ENCODE measurements at places on chromosomes 6 and 20.

DNA sequence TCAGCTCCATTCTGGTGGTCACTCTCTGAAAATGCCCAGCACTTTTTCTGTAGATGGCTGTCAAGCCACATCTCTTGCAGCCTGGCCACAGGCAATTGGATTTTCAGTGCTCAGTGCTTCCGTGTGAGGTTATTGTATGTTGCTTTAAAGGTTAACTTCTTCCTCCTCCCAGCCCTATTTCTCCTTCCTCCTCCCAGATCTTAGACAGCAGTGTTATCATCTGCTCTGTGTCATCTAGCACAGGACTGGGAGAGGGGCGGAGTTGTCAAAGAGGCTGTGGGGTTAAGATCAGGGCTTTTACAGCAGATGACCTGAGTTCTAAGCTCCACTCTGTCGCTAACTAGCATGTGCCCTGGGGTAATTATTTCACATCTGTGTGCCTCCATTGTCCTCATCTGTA, 129.0 kb downstream of the PHACTR3 start:
- no peak for DNase-seq

DNA sequence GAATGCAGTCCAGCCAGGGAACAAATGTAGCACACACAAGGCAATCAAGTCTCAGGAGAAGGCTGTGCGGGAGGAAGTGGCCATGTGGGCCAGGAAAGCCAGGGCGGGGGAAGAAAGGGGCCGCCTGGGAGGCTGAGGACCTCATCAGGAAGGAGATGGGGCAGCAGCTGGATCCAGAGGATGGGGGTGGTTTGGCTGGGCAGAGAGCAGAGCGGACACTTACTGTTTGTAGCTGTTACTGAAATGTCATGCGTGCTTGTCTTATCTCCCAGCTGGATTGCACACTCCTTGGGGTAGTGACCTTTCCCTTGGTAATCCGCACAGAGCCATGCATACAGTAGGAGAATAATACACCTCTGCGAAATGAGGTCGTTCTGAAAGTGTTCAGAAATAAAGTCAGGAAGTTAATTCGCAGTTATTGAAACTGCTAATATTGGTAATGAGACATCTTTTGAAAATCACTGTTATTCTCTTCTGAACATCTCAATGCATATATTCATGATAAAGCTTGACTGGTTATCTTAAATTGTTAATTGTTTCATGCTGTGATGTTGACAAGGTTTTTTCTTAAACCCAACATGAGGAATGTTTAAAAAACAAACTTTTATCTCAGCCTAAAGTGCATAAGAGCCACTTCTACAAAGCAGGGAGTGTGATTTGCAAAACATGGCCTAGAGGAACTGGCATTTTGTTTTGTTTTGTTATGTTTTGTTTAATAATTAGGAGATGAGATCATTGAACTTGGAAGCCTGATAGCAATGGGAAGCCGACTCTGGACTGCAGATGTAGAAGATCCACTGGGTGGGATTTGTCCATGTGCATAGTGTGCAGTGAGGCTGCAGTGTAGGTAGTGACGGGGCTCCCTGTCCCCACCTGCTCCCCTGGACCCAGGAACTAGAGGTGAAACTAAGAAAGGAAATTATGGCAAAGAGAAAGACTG, 18.0 kb upstream of the MAP3K4 start:
- DNase-seq = no peak

DNA sequence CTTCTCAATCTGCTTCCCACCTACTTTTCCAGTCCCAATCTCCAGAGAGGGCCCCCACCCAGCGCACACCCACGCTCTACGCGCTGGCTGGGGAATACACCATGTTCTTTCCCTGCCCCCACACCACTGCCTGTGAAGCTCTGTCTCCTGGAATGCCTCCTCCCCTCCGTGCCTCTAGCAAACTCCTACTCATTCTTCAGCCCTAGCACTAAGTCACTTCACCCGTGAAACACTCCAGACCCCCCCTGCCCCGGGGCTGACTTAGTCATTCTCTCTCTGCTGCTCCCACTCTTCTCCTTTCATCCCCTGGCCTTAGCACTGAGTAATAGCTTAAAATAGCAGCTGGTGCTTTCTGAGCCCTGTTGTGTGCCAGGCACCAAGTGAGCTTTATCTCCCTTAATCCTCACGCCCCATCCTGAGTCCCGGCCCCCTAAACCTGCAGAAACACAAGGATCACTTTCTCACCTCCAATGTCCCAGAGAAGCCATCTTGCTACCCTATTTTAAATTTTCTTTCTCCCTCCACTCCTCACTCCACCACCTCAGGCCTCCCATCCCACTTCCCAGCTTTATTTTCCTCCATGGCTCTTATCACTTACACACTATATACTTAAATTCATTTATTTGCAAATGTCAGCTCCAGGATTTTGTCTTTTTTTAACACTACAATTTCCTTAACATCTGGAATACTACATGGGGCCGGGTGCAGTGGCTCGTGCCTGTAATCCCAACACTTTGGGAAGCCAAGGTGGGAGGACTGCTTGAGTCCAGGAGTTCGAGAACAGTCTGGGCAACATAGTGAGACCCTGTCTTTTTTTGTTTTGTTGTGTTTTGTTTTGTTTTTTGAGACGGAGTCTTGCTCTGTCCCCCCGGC, 6.3 kb upstream of the PARD6B start:
- no peak for DNase-seq

DNA sequence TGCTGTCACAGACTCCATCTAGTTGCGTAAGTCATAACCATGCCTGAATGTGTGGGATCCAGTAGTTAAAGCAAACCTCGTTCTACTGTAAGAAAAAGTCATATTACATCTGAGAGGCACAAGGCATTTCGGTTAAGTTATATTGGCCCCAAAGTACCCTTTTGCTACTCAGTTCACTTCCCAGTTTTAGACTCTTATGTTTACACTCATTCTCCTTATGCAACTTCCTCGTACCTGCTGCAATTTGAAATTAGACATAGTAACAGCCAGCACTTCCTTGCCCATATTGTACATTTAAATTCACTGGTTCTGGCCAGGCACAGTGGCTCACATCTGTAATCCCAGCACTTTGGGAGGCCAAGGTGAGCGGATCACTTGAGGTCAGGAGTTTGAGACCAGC, 37.0 kb downstream of the PEX7 start:
- no peak for DNase-seq

GRCh38 chr6:90193359-90193758, 103.3 kb downstream of the BACH2 start:
- DNase-seq = no peak

DNA sequence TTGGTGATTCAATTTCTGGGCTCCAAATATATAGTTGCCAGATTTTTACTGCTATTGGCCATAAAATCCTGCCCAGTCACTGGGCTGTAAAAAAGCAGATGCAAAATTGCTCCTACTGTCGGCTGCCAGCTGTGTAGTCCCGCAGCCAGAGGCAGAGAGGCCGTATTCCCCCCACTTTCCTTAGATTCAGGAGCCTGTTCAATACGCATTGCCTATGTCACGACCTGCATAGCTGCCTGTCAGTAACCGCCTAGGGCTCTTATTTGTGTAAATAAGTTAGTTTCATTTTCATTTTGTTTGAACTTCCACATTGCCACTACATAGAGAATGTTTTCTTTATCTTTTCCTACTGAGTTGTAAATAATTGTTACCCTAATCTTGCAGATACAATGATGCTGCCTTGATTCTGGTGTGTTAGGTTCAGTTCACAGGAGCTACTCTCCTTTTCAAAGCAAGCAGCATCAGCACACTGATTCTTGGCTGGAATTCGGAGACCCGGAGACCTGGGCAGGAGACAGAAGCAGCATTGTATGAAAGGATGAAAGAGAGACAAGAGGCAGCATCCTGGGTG, 46.0 kb upstream of the UST start:
- no peak for DNase-seq

GRCh38 chr6:19538096-19538495, 299.1 kb upstream of the ID4 start:
- no peak for DNase-seq

DNA sequence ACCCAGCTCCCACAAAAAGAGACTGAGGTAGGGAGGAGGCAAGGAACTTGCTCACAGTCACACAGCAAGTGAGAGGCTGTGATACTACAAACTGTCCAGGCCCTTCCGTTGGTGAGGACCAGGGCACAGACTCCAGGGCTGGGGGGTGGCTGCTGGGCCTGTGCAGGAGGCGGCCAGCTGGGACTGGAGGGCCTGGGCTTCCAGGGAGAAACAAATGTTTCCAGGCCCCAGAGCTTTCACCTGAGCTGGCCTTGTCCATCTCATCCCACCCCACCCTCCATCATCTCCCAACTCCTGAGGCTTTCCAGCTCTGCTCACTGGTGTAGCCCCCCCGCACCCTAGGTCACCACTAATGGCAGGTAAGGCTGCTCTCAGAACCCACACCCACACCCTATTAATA, 86.0 kb downstream of the GRM4 start:
- DNase-seq = no peak

DNA sequence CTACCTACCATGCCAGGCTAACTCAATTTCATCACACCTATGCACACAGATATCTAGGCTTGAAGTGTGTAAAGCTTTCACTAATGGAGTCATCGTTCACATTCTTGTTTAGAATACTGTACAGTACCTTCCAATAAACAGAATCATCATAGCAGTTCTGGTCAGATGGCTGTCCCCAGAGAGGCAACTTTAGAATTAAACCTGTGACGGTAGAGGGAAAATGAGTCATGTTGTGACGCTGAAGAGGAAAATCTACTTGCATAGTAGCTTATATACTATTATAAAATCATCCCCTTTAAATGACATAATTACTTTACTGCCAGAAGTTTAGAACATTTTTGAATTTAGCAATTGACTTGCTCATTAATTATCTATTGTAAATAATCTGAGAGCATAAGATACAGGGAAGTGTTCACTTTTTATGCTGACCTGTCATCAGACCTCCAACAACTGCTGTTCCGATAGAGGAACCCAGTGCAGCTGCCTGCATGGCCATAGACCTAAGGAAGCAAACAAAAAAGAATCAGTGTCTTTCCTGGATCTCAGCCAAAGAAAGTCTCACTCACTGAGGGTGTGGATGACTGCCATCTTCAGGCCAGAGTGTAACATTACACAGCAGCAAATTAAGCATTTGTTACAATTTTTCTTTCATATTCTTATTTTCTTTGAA, 29.8 kb downstream of the RHAG start:
- DNase-seq = no peak

DNA sequence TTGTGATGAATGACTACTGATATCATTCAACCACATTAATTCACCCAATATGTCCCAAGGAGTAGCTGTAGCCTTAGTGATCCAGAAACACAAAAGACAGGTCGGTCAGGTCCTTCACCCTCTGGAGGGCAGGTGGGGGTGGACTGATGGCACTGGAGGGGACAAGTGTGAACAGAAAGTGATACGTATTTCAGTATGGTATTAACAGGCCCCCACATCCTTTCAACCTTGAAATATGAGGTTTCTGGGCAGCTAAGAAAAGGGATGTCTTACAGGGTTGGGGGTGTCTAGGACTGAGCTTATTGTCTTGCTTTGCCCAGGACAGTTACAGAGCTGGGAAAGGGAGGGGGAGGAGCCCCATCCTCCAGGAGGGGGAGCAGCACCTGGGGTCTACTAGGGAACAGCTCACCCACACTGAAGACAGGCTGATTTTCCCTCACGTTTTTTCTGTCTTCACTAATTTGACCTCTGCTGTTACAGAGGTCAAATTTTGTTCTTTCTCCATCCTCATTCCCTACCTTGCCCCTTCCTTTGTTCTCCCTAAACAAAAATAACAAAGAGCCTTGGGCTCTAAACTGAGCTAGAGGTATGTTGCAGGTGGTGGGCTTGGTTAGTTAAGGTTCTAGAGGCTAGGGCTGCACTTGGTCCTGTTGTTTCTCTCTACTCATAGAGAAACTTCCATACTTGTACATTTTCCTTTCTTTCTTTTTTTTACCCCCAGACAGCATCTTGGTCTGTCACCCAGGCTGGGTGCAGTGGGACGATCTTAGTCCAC, 38.0 kb upstream of the EEF1A1 start:
- no peak for DNase-seq

DNA sequence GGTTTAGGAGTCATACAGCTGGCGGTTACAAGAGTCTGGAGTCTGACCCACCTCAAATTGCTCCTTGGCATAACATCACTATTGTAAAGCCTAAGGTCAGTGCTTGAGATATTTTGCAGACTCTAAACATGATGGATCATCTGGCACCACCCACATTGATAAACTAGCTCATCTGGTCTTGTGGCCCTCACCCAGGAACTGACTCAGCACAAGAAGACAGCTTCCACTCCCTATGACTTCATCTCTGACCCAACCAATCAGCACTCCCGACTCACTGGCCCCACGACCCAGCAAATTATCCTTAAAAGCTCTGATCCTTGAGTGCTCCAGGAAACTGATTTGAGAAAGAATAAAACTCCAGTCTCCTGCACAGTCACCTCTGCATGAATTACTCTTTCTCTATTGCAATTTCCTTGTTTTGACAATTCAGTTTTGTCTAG, 115.9 kb downstream of the CD24 start:
- no peak for DNase-seq

GRCh38 chr6:137738931-137739504, 128.0 kb upstream of the TNFAIP3 start:
- DNase-seq = no peak

DNA sequence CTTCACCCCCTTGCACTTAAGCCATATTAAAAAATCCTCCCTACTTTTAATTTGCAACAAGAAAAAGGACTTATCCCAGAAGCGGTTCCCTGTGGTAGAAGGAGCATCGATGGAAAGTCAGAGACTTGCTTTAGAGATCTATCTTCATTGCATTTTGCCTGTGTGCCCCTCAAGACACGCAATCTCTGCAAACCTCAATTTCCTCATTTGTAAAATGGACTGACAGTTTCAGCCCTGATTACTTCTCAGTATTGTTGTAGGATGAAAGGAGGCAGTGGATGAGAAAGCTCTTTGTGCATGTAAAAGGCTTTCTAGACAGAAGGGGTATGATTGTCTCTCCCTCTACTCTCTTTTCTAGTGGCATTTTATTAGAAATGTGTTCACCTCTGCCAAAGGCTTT, 410.2 kb downstream of the CDC5L start:
- no peak for DNase-seq

GRCh38 chr6:149830731-149831307, 33.3 kb downstream of the LRP11 start:
- no peak for DNase-seq

DNA sequence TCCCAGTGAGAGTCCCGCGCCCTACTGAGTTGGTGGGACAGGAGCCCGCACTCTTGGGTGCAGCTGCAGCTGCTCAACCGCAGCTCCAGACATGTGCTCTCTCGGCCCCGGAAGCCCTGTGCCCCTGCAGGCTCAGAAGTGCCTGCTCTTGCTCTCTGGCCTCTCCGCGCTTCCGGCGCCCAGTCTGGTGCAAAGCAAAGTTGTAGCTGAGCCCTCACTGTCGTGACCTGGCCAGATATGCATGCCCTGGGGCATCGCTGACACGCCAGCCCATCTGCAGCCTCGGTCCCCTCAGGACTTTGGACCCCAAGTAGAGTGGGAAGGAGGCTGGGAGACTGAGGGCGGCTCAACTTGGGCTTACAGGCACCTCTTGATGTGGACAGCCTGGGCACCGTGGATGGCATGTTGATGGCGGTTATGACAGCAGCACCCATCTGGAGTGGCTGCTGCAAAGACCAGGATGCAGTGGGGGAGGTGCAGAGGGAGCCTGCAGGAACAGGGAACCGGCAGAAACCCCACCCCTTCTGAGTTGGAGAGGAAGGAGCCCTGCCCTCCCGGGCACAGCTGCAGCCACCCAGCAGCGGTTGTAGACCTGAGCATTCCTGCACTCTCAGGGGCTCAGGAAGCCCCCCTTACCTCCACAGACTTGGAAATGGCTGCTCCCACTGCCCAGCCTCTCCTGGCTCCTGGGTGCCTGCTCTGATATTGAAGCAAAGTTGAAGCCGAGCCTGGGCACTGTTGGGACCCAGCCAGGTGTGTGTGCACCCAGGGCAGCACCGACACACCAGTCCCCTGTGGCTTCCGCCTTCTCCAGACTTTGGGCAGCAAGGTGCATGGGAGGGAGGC, 462.6 kb downstream of the TBC1D32 start:
- DNase-seq = no peak

Data from T-cell (primary cell).